ENCODE measurements at places on chromosomes 7 and 10.

DNA sequence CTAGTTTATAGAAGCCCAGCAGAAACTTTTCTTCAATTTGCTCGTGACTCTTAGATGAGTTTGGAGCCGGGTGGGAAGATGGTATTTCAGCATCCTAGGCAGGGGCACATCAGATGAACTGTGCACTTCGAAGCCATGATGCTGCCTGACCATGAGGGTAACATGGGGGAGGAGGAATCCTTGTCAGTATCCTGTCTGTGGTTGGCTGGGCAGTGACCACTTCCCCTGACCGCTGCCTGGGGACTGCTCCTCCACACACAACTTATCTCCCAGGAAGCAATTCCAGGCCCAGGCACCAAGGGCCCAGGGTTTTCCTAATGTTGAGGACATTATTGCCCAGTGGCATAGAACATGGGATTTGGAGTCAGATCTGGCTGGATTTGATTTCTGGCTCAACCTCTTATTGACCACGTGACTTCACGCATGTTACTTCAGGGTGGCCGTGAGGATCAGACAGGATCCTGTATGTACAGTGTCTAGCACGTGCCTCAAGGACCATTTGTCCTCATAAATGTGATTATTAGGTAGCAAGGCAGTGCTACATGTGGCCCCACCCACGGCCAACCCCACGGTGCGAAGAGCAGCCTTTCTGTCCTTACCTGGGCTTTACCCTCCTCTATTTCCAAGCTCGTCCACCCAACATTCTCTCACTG lies 65.2 kb downstream of the PTPRE start:
- no peak for DNase-seq

DNA sequence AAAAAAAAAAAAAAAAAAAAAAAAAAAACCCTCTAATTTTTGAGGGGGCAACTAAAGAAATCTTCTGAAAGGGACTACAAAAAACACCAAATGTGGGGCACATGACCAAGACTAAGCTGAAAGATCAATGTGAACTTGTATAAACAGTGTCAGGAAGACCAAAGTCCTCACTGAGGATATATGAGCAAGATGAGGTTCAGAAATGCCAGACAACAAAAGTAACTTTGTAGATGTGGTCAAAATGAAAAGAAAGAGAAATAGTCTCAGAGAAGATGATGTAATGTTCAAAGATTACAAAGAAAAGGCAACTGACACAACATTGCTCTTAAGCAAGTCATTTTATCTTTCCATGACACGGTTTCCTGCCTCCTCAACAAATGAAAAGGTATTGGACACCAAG lies 48.7 kb upstream of the PTPRZ1 start:
- DNase-seq: no peak

GRCh38 chr10:57825015-57825414 lies 442.7 kb downstream of the IPMK start:
- no peak for DNase-seq

GRCh38 chr10:178723-179122 lies 43.5 kb downstream of the ZMYND11 start:
- DNase-seq: no peak

Data from NCI-H1105 (cell line).